NCI-H226 (cell line): ENCODE measurements at places on chromosomes 4 and X.

- DNase-seq: no peak
These were observed 18.1 kb downstream of the HTRA3 start for GRCh38 chr4:8287343-8288280.

GRCh38 chr4:3136454-3136853 lies 62.0 kb downstream of the HTT start:
- DNase-seq: no peak

DNA sequence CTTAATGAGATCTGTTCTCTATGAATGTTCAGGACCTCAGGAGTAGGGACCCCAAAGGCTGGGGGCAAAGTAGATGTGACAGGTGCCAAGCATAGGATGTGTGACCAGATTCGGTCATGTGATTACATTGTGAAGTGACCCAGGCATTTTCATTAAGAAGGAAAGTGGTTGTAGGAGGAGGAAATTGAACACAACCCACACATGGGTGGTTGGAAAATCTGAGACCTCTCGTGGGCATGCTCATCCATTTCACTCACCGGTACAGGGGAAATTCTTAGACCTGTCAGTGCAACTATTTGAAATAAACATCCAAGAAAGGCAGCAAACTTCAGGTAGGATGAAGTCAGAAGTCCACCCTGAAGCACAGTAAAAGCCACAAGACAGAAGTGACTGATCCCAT lies 43.5 kb upstream of the CD99 start:
- no peak for DNase-seq

DNA sequence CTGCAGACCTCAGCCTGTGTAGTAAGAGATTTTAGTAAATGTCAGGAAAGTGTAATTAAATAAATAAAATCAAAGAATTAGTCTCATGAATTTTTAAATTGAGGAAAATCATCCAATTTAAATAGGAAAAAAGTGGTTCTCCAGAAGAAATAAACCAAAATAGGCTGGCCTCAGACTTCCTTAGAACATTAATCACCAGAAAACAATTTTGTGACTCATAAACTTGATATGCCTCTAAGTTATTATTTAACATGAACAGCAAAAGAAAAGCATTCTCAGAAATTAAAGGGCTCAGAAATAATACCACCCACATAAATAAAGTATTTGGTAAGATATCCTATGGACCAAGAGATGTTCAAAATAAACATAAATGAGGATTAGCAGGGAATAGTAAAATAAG lies 14.3 kb downstream of the FAM47B start:
- no peak for DNase-seq

GRCh38 chr4:67327245-67328017 lies 217.9 kb downstream of the CENPC start:
- peak; percentile 14 for DNase-seq

DNA sequence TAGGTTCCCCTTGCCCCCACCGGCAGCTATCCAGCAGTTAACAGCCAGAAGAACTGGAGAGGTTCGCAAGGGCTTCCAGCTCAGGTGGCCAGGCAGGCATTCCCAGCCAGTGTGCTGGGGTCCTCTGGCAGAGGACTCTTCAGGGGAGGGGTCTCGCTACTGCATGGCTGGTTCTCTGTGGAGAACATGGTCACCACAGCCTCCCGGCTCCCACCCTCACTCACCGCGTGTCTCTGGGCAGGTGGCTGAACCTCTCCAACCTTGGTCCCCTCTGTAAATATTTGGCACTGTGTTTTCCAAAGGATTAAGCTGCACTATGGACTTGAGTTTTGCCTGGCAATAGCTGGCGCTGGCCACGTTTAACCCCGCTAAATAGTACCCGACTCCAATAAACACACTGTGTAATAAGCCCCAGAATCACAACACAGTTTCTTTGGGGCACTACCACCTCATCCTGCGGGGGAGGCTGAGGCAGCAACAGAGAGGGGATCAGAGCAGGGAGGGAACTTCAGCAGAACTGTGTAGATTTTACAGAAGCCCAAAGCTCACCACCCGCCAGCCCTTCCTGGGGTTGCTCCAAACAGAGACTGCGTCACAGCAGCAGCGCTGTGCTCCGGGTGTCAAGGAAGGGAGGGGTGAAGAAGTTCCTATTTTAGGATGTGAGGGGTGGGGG lies 15.2 kb downstream of the BCOR start:
- DNase-seq: no peak

DNA sequence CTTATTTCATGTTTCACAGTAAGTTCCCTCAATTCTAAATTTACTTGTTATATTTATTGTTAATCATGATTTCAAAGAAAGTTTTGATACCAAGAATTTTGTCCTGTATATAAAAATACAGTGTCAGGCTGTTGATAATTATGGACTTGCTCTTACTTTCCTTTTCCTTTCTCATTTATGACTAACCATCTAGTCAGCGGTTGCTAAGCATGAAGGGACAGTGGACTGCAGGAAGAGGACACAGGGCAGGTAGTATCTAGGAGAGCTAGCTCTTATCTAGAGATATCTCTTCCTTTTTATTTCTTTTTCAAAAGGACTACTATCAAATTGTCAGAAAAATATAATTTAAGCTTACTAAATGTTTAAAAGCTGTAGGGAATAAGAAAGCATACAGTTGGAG lies 1.6 kb downstream of the OPRPN start:
- DNase-seq: no peak

DNA sequence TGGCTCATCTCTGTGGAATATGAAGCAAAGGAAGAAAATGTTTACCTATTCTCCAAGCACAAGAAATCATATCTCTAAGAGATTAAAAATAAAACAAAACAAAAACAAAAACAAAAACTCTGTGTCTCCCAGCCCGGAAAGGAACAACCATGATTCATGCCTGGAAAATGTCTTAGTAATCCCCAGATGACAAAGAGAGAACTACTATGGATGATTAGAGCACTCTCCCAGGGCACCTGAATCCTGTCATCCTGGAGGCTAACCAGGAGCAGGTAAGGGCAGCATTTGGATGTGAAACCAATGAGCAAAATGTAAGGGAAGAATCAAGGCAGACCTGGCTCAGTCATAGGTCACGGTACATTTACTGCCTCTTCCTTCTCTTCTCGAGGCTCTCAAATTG lies 1.7 kb upstream of the AKAP4 start:
- peak; percentile 10 for DNase-seq

DNA sequence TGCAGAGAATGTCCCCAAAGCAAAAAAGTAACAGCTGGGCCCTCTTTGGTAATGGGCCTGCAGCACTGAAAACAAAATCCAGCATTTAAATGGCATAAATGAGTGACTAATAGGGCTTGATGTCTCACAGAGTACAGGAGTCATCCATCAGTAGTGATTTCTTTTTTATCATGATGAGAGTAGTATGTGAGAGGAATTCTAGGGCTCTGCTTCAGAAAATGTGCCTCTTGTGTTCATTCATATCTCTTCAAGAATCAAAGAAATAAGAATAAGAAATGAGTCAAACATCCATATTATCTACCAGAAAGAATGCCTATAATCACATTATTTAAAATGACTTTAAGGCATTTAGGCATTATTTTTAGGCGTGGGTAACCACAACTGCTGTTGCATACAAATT lies 792.9 kb upstream of the HTR2C start:
- DNase-seq: no peak

DNA sequence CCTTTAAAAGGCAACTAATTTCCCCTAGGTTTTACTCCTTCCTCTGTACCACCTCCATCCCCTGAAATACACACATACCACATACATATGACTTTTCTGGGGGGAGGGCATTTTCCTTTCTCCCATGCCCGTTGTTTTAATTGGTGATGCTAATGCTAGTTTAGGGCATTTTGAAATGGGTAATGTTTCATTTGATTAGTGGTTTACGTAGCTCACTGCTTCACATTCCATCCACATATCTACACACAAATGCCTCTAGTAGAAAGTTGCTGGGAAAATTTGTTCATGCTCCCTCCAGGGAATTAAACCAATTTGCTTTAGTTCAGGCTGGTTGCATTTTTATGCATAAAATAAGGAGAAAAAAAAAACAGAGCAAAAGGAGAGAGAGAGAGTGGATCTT lies 231.2 kb downstream of the FRAS1 start:
- no peak for DNase-seq

GRCh38 chr4:20773144-20773997 lies 73.1 kb downstream of the PACRGL start:
- DNase-seq: no peak

GRCh38 chr4:7857993-7858392 lies 81.7 kb downstream of the AFAP1 start:
- no peak for DNase-seq

DNA sequence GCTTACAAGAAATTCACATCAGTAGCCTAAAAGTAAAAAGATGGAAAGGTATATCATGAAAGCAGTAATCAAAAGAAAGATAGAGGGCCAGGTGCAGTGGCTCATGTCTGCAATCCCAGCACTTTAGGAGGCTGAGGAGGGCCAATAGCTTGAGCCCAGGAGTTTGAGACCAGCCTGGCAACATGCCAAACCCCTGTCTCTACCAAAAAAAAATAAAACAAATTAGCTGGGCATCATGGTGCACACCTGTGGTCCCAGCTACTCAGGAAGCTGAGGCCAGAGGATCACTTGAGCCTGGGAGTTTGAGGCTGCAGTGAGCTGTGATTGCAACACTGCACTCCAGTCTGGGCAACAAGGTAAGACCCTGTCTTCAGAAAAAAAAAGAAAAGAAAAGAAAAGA lies 55.5 kb downstream of the GSPT2 start:
- DNase-seq: no peak

- DNase-seq: no peak
These were observed 51.7 kb upstream of the SORCS2 start for GRCh38 chr4:7140692-7141069.

GRCh38 chr4:69800599-69800998 lies 40.2 kb upstream of the SULT1B1 start:
- DNase-seq: peak; percentile 51

DNA sequence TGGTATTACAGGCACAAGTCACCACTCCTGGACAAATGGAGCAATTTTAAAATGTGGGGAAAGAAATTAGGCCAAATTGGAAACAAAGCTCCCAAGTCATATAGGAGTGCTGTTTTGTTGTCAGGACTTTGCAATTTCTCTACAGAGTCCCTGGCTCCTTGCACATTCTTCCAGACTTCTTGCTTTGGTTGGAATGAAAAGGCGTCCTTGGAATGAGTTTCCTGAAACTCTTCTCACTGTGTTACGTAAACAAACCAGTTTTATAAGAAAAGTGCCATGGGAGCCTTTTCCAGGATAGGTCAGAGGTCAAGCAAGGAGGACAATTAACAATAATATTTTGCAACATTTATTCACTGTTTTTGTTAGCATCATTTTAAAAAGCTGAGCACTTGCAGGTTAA lies 32.4 kb upstream of the KIT start:
- no peak for DNase-seq

DNA sequence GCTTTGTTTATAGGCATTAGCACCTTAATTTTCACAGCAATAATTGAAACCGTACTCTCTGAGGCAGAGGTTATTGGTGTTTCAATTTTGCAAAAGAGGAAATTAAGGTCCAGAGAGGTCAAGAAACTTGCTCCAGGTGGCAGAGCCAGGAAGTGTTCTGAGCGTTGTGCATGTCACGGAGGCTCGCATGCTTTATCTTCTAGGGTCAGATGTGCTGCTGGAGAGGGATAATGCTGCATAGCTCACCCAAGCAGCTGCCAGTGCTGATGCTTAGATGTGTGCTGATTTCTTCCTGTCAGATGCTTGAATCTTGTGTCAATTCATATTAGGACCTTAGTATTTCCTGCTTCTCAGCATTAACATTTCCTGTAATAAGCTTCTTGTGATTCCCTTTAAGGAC lies 13.0 kb upstream of the FGF5 start:
- DNase-seq: no peak

DNA sequence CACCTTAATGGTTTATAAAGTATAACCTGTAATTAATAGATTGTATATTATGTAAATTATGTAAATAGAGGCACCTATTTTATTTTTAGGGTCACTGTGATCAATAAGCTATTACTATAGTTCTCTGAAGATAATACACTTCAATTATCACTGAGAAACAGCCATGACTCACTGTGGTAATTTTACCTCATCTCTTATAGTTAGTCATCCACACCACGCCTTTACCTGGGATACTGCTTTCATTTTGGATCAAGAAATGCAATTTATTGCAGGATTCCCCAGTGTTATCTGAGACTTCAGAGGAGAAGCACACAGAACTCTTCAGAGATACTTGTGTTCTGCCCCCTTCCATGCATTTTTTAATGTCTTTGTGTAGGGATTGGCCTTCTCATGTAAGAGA lies 348.1 kb upstream of the ATOH1 start:
- DNase-seq: no peak

DNA sequence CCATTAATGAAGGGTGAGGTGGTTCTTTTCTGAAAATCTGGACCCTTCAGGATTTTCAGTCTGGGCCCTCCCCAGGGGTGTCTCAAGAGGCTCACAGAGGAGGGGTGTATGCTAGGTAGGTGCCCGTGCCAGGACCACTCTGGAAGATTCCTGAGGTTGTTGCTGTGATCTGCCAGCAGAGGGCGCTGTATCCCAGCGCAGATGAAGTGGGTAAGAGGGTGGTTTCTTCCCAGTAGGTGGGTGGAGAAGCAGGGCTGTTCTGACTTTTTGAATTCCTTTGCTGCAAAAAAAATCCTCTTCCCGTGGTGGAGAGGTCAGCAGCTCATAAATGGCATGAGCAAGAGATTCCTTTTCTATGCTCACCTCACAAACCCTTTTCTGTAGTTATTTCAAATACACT lies 51.1 kb downstream of the SCML1 start:
- DNase-seq: peak; percentile 11

DNA sequence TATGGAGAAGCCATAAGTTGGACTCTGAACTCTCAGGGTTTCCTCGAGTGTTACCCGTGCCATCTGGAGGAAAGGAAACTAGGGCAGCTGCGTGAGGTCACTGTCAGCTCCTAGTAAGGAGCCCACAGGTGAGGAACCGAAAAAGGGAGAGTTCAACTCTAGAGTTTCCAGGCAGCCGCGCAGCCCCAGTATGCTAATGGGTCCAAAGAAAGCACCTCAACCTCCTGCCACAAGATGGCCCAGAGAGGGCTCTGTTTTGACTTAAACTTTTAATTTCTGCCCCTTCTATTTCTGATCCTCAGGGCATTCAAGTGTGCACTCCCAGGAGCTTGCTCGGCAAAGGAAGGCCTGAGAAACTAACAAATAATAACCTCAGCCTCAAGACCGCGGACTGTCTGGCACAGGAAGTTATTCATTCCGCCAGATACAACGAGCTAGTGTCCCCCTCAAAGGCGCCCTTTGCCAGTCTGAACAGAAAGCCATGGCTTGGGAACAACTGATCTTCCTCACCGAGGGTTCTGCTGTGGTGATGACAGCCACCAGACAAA lies 13.9 kb downstream of the SCARB2 start:
- DNase-seq: no peak
